ENCODE measurements at places on chromosomes 16 and 17.

DNA sequence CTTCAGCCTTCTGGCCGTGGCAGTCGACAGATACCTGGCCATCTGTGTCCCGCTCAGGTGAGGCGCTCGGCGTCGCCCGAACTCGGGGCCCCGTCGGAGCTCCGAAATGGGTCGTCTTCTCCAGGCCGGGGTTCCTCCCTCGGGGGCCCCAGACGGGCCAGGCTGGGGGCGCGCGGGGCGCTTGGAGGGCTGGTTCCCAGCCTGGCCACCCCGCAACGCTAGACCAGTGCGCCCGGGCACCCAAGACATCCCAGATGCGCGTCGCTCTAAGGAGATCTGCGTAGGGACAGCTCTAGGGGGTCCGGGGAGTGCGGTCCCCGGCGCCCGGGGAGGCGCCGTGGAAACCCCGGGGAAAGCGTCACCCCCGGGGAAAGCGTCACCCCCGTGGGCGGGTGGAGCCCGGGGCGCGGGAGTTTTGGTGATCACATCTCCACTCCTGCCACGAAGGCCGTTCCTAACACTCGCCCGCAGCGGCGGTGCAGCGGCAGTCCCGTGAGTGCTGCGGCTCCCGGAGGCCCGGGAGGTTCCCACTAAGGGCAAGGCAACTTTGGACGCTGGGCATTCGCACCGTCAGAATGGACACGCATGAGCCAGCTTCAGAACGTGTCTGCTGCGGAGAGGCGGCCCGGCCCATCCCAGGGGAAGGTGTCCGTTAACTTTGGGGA lies 729 bp downstream of the ADORA2B start:
- no peak for DNase-seq

GRCh38 chr17:6930749-6931148 lies 65.1 kb upstream of the ALOX12 start:
- no peak for DNase-seq

DNA sequence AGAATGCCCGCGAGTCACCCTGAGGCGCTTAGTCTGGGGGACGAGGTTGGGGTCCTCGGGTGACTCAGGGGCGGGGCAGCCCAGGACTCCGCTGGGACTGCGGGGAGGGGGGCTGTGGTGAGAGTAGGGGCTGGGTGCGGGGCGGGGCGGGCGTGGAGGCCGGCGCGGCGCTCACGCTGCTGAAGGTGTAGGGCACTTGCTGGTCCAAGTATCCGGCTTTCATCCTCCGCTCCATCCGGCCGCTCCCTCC lies 832 bp downstream of the ETV4 start:
- DNase-seq: no peak

DNA sequence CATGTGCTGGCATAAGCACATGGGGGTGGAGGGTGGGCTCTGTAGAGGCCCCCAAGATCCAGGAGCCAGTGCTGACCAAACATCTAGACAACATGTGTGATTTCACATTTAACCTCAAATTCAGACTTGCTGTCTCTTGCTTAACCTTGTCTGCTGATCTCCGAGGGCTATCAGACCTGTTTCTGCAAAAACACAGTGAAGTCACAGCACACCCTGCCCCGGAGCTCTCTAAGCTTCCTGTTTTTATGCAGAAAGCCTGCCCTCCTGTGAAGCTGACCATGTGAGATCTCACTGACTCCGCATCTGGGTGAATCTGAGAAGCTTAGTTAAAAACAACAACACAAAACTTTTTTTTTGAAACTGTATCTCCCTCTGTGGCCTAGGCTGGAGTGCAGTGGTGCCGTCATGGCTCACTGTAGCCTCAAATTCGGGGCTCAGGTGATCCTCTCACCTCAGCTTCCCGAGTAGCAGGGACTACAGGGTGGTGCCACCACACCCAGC lies 6.6 kb upstream of the DPEP2 start:
- no peak for DNase-seq

- no peak for DNase-seq
These were observed 61.9 kb upstream of the RPL38 start for GRCh38 chr17:74141612-74142011.

GRCh38 chr17:47829870-47830269 lies 1.5 kb downstream of the MRPL10 start:
- no peak for DNase-seq

- no peak for DNase-seq
These were observed 52.6 kb downstream of the HIC1 start for GRCh38 chr17:2107506-2107905.

- no peak for DNase-seq
These were observed 2.0 kb upstream of the ALDH3A1 start for GRCh38 chr17:19750020-19750572.

DNA sequence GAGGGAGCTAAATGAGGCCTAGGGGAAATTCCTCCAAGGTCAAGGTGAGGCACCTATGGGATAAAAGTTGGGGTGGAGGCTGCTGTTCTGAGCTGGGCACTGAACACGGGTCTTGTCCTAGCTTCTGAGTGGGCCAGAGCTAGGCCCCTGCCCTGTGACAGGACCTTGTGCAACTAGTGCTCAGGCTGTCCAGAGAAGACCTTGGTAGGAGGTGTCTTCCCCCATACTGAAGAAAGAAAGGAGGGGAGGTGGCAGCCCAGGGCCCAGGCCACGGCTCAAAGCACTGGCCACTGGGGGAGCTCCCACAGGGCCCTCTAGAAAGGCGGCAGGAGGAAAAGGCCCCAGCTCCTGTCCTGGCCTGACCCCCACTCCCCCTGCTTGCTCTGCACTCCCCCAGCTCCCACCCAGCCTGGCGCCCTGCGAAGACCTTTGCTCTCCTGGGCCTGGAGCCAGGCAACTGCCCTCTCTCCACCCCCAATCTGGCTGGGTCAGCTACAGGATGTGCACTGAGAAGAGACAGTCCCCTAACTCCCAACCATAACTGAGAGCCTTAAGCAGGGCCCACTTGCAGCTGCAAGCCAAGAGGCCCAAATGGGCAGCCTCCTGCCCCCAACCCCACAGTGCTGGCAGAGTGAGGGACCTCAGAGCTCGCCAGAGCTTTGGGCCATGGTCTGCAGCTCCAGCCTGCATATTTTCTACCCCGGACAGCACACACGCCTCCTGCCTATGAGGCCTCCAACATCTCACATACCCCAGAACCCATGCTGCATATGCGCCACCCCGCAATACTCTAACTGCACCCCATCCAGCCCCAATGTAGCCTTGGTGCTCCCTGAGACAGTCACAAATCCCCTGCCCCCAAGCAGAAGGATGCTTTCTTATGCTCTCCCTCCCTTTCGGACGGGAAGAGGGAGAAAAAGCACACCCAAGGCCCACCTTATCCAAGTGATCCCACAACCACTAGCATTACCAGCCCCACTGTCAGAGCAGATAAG lies 15.3 kb downstream of the HSD11B2 start:
- no peak for DNase-seq

DNA sequence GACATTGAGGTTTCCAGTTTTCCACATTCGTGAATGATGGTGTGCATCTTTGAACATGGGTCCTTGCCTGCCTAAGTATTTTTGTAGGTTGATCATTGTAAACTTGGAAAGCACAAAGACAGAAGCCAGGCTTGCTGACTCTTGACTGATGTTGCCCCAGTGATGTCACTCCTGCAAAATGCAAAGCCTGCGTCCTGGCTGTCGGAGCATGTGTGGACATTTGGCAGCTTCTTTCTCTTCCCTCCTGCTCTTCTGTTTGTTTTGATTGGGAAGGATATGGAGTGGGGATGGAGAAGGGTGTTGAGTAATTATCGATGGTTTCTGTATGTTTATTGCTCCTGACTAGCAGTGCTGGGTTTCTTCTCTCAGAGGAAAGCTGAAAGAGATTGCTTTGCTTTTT lies 3.2 kb downstream of the NDE1 start:
- no peak for DNase-seq

DNA sequence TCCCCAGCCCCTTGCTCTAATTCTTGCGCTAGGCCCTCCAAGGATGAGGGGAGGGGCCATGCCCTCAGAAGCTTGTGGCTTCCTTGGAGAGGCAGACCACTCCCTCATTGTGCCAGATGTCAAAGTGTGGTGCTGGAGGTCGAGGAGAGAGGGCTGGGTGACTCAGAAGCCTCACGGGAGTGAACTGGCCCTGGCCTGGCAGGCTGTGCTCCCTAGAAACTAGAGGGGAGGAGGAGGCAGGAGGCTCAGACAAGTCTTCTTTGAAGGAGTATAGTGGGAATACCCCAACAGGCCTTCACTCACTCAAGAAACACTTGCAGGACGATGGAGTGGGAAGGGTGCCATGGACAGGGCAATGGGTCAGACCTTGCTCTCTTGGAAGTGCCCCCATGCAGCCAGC lies 18.5 kb downstream of the ANKRD40 start:
- DNase-seq: no peak

Measured in thoracic aorta (tissue), 2 donors.